GM12878 (cell line): ENCODE measurements at places on chromosomes 13 and 19.

DNA sequence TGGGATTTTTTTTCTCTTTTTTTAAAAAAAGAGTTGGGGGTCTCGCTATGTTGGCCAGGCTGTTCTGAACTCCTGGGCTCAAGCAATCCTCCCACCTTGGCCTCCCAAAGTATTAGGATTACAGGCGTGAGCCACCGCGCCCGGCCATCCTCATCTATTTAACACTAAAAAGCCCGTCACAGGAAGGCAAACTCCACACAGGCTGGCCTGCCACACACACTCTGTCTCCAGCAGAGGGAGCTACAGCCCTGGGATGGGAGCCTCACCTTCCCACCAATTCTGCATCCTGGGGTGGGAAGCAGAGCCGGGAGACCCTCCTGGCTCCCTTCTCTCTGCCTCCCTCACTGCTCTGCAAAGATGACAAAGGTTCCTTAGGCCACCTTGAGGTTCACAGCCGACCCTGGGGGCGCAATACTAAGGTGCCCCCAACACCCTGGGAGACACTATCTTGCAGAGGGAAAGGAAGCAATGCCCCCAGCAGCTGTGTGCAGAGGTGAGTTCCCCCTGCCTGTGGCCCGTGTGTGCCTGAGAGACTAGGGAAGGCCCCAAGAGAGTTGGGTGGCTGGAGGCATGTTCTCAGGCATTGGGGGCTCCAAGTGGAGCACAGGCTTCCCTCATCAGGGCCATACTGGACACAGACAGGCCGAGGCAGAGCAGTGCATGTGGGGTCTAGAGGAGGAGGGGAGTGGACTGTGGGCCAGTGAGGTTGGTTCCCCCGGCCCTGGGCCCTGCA lies 27.4 kb upstream of the TIMM44 start:
- no peak for DNase-seq

- peak; percentile 24 for DNase-seq
Measured at GRCh38 chr13:48155848-48156247, 60.9 kb upstream of the MED4 start.

GRCh38 chr19:56066152-56067023 lies 54.7 kb downstream of the ZNF787 start:
- no peak for DNase-seq

DNA sequence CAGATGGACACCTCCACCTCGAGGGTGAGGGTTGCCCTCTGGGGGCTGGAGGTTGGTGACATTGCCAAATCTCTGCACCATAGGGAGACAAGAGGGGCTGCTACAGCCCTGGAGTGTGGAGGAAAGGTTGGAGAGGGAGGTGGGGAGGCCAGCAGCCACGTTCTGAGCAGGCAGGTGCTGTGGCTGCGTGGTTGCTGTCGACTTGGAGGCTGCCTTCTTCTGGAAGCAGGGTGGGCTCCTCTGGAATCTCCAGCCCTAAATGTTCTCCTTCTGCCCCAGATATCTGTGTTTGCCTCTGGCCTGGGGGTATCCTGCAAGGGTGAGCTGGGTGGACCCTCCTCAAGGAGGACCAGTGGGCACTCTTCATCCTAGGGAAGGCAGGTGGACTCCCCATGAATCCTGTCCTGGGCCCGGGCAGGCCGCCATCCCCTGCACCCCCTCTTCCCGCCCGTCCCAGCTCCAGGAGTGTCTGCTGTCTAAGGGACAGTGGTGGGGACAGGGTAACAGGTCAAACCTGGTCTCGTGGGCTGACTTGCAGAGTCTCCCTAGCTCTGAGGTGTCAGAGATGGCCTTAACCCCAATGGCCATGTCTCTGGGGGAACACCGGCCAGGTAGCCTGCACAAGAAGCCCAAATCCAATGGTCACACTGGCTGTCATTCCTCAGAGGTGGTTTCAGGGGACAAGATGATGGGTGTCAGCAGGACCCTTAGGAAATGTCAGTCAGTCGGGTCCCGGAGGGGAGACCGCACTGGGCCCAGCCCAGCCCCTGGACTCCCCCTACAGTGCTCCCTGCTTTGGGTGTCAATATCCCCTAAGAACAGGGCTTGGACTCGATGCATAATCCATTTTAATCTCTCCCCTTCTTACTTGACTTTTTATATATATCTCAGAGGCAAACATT lies 32.3 kb upstream of the ZNF536 start:
- no peak for DNase-seq

- DNase-seq: no peak
Measured at GRCh38 chr13:95217920-95218830, 83.1 kb downstream of the ABCC4 start.

- no peak for DNase-seq
Measured at GRCh38 chr19:55116232-55116858, 1.1 kb downstream of the PPP1R12C start.

DNA sequence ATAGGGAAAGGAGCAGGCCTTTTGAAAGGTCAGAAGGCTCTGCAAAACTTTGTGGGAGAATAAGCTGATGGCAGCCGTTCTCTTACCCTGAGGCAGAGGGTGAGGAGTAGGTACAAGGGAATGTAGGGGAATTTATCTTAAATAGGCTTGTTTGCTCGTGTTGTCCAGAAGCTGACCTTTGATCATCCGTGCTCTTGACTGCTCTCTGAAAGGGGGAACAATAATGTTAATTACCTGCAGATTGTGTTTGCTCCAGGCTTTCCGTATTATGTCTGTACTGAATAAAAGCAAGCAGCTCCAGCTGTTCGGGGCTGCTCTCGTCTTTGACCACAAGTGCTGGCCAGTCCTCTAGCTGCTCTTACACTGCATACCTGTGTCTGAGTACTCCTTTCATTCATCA lies 116.3 kb downstream of the ZNF429 start:
- DNase-seq: no peak

- DNase-seq: no peak
Measured at GRCh38 chr13:98144027-98144741, 1.3 kb downstream of the FARP1 start.

- no peak for DNase-seq
Measured at GRCh38 chr19:9645472-9645871, 24.4 kb upstream of the ZNF561 start.

DNA sequence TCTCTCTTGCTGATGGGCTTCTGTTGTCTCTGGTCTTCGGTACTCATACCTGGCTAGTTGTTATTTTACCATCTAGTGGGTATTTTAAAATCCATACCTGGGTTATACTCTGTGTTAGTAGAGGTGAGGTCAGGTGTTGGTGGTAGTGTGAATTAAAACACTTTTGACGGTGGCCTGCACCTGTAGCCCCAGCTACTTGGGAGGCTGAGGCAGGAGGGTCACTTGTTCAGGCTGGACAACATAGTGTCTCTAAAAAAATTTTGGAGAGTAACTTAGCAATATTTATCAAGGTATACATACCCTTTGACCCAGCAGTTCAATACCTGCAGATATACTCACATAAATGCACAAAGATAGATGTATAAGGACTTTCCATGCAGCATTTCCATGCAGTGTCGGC lies 55.4 kb downstream of the GSX1 start:
- no peak for DNase-seq

GRCh38 chr19:47676811-47677210 lies 36.4 kb upstream of the EHD2 start:
- no peak for DNase-seq

DNA sequence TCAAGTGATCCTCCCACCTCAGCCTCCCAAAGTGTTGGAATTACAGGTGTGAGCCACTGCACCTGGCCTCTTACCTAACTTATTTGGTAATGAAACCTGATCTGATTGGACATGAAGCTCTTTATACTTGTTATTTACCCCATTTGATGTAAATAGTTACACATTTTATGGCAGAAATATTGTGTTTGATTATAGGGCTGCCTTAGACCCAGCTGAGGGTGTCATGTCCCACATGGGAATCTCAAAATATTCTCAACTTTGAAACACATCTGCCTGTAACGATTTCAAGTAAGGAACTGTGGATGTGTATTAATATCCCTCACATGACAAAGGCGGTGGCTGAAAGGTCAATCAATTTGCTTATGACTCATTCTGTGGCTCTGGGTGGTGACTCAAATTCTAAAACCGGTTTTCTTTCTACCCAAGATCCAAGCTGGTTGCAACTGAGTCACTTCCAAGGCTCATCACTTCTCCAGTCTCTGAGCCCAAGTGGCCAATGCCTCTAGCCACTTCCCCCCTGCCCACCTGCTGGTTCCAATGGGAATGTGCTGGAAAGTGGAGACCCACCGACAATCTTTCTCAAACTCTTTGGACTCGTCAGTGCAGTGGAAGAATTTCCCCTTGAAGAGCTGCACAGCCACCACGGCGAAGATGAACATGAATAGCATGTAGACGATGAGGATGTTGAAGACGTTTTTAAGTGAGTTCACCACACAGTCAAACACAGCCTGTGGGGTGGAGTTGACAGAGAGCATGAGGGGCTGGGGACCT lies 110.9 kb downstream of the IER2 start:
- DNase-seq: peak; percentile 79

- DNase-seq: no peak
Measured at GRCh38 chr13:108549934-108550333, 79.5 kb upstream of the MYO16 start.

DNA sequence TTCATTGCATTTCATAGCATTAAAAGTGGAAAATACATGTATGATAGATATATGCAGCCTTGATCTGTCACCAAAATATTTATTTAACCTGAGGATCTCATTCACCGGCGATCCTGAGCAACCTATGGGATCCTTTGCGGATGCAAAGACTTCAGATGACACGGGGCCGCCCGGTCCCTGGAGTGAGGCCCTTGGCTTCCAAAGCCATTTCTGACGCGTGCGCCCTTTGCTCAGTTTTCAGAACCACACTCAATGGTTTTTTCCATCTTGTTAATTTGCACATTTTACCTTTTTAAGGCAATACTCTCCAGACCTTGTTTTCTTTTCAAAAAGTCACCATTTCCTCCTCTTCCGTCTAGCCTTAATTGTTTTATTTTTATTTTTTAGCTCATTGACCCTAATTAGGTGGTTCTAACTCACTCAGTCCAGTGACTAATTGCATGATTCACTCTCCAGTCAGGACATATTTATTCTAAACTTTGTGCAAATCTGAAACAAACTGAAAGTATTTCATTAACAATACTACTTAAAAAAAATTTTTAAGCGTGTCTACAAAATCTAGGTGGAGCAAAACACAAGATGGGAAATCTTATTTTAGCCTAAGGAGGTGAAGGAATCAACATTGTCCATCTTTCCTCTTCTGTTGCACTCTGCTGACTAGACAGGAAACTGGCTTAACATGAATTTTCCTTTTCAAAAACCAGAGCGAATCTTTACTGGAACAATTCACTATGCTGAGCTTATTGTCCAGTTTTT lies 47.9 kb downstream of the COL4A1 start:
- DNase-seq: no peak

DNA sequence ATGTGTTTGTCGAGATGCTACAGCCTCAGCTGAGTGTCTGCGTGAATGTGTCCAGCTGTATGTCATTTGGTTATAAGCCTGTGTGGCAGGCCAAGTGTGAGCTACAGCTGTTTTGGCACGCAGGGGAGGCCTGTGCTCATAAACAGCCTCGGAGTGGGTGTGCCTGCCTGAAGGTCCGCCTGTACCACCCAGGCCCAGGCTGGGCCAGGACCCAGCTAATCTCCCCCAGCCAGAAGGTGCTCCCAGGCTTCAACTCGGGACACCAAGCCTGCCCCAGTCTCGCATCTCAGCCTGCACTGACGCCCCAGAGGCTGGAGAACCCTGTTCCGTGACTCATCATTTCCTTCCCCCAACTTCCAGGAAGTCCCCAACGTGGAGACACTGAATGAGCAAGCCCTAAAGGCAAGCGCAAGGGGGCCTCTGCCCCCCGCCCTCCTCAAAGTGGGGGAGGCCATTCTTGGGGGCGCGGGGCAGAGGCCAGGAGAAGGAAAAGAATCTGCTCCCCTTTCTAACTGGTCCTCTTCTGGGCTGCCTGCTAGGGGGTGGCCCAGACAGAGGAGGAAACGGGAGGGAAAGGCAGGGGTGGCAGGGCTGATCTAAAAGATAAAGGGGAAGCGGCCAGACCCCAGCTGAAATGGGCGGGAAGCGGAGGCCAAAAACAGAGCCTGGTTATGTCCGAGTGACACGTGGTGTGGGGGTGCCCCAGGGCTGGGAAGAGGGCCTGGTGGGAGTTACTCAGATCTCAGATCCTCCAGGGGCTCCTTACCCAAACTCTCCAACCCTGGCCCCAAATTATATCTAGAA lies 2.0 kb downstream of the SLC1A5 start:
- no peak for DNase-seq

- no peak for DNase-seq
Measured at GRCh38 chr13:64551755-64552154, 2678.4 kb downstream of the PCDH9 start.

DNA sequence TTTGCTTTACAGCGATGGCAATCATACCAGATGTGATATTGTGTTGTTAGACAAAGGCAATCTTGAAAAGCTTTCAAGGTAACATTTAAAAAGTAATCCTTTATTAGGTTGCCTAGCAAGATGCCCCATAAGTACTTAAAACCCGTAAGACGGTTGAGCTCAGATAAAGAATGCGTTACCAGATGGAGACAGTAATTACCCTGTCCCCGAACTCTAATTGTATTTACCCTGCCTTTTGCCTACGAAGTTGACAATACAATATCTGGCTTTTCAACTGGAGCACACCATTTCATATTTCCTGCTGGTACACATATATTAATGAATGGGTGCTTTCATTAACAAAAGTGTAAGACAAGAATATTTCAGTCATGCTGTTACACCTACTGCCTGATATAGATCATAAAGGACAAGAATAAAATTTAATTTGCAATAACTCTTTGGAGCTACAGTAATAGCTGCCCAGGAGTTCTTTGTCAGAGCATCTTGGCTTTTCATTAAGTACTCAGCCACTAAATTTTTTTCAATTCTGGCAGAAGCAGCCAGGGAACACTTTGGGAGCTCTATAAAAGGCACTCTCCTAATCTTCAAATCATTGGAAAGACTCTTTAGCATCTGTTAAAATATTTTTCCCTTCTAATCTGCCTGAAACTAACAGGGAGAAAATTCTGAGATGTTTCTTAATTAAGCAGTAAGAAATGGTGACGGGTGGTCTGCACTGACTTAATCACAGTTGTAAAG lies 63.8 kb downstream of the DCT start:
- no peak for DNase-seq

DNA sequence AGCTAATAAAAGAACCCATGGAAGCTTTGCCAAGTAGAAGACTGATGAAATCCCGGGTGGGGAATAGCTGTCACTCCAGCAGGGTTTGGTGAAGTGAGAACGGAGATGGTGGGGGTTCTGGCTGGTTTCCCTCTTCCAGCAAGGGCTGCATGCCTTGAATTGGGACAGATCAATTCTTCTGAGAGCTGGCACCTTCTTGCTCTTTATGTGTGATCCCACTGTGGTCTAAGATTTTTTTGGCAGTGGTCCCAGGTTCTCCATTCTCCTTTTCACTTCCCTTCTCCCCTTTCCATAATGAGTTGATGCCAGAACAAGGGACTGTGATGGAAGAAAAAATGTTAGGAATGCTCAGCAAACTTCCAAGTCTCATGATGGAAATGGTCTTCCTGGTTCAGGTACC lies 50.0 kb downstream of the TNFSF11 start:
- DNase-seq: no peak

DNA sequence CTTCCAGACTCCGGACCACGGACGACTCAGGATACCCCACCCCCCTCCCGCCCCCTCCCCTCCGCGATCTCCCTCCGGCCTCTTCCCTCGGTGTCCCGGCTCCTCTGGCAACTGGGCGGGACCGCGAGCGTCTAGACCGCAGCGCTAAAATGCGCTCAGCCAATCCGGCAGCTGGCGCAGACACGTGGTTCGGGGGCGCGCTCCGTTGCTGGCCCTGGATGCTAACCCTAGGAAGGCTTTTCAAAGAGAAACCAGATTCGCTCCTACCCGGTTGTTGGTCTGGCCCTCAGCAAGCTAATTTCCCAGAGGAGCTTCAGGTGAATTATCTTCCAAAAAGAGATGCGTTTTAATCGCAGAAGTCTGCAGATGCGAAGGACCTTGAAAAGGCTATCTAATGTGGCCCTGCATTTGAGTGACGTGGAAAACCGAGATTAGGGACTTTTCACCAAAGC lies at the start of gene DZIP1:
Gene DZIP1, minus strand, starts transcription at position 106 of the 452 bp plus-strand sequence. CDS start 2,677 bp downstream, outside the sequence.
- DNase-seq: no peak

- no peak for DNase-seq
Measured at GRCh38 chr13:74206061-74206561, 71.9 kb upstream of the KLF12 start.
